ENCODE measurements at places on chromosomes 16 and 17.

DNA sequence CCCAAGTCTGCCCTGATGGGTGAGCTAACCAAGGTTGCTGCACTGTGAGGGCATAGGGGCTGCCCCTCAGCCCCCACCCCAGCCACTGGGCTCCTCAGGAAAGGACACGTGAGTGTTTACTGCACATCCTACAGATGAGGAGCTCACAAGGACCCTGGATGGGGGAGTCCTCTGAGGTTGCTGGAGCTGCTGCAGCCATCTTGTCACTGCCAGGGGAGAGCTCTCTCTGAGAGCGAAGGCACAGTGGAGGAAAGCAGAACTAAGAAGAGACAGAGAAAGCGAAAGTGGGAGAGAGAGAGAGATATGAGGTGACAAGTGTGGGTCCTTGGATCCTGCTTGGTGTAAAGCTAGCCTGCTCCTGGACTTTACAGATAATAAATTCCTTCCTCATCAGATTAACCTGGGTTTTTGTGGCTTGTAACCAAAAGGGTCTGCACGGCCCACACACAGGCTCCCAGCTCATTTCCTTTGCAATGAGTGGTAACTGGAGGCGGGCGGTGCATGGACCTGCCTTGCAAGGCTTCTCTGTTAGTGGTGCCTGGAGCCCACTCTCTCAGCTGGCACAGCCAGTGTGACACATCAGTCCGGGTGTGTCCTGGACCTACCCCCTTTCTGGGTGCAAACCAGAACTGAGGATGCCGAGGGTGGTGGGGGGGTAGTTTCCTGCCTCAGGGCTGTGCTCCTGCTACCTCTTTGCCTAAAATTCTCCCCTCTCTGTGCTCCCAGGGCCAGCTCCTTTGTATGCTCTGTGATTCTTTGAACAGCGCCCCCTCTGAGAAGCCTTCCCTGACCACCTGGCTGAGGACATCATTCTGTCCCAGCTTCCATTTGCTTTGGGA is 14.2 kb downstream of the SNX20 start:
- peak; percentile 61 for DNase-seq

DNA sequence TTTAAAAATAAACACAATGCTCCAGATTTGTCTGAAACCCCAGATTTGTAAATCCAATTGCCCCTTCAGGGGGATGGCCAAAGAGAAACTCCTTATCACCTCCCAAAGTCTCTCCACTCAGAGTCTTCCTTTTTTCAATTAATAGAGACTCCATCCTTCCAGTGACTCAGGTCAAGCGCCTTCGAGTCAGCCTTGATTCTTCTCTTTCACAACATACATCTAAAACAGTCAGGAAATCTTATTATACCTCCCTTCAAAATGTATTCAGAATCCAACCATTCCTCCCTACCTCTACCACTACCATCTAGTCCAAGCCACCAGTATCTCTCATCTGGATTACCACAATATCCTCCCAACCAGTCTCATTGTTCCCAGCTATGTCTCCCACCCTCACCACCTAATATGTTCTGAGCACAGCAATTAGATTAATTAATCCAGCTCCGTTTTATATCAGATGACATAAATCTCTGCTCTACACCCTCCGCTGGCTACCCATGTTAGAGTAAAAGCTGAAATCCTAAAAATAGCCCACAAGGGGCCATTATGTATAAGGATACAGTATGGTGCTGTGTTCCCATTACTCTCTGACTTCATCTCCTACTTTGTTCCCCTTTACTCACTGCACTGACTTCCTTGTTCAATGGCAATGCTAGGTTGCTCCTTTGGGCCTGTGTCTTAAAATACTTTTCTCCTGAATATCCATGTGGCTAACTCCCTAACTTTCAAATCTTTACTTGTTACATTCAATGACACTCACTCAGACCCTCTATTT is 11.8 kb downstream of the SIAH1 start:
- no peak for DNase-seq

- peak; percentile 72 for DNase-seq
Observed at GRCh38 chr16:81006211-81006812, 373 bp downstream of the CMC2 start.

- DNase-seq: peak; percentile 37
Observed at GRCh38 chr17:1573932-1574696, 11.5 kb upstream of the PITPNA start.

DNA sequence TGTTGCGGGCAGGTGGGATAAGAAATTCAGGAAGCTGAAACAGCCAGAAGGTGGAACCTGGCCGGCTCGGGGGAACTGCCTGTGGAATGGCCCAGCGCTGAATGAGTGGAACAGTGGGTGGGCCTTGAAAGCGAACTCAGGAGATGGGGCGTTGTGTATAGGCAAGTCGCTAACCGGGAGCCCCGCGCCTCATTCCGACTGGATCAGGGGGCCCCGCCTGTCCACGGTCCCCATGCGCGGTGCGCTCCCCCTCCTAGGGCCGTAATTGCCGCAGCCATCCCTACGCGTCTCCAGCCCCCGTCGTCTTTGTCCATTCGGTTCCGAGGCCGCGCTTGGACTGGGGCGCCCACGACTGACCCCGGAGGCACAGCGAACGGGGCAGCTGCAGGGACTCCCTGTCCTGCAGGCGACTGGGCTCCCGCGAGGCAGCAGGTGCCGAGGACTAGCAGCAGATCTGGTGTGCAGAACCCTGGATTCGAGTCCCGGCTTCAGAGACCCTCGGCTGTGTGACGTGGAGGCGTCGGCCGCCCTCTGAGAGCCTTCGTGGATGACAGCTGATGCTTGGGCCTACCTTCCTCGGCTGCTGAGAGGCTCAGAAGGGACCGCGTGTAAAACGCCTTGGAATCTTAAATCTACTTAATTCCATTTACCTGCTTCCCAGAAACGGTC is 10.9 kb upstream of the CA4 start:
- DNase-seq: no peak

GRCh38 chr17:75048249-75048878 is 1.3 kb downstream of the KCTD2 start:
- no peak for DNase-seq

GRCh38 chr17:59513934-59514841 is 51.2 kb upstream of the DHX40 start:
- DNase-seq: peak; percentile 16

- DNase-seq: no peak
Observed at GRCh38 chr17:79698146-79698846, 32.4 kb upstream of the ENPP7 start.

- no peak for DNase-seq
Observed at GRCh38 chr16:11520442-11520841, 66.3 kb downstream of the LITAF start.

DNA sequence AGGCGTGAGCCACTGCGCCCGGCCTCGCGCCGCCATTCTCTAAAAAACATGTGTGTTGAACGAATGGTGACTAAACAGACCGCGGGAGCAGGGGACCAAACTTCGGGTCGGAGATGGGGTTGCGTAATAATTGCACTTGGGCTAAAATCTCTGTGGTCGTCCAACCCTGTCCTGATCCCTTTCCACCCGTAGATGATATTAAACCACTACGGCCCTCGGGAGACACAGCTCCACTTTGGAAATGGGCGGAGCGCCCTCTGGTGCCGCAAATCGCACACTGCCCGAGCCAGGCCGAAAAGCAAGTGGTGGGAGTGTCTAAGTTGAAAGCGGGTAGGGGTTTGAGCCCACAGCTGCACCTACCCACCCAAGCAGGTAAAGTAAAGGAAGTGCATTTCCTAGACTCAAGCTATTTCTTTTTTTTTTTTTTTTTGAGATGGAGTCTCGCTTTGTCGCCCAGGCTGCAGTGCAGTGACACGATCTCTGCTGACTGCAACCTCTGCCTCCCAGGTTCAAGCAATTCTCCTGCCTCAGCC is 17.0 kb downstream of the CAVIN1 start:
- peak; percentile 74 for DNase-seq

DNA sequence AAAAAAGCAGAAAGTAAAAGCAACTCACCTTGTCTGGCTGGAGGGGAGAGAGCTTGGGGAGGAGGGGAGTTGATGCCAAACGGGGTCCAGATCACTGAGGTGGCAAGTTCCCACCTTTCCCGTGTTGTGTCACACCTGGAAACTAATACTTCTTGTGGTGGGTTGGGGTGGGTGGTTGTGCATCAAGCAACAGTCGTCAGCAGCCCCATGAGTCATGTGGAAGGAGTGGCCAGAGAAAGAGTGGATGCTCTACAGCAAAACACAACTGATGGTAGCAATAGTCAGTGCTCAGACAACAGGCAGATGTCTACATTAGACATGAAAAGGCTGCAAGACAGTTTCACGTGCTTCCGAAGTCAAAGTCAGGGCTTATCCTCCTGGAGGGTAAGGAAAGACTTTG is 35.4 kb downstream of the ARSG start:
- no peak for DNase-seq

GRCh38 chr16:5642436-5642835 is 544.8 kb upstream of the EEF2KMT start:
- no peak for DNase-seq

- no peak for DNase-seq
Observed at GRCh38 chr17:49051269-49051668, 54.1 kb downstream of the IGF2BP1 start.

- no peak for DNase-seq
Observed at GRCh38 chr16:83674931-83675535, 132.7 kb upstream of the HSBP1 start.

- no peak for DNase-seq
Observed at GRCh38 chr17:79792341-79792871, 4.5 kb downstream of the CBX8 start.

DNA sequence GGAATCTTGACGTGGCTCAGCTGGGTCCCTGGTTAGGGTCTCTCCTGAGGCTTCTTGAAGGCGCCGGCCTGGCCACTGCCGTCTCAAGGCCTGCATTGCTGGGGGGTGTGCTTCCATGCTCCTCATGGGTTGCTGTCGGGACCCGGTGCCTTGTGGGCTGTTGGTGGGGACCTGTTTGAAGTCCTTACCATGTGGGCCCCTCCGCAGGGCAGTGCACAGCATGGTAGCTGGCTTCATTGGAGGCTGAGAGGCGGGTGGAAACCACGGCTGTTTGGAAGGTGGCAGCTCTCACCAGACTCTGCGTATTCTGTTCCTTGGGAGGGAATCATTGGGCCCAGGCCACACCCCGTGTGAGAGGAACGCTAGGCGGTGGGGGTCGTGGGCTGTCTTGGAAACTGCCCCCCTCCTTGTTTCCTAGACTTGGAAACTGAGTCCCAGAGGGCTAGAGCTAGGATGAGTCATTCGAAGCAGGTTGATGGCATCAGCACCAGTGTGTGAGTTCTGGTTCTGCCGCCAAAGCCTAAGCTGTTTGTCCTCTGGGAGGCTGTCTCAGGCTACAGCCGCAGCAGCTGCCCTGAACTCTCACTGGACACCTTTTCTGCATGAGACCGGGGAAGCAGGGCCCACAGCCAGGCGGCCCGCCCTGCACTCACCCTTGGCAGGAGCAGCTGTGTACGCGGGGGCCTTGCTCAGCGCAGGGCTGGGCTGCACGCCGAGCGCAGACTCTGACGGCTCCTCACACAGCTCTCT is 35.2 kb downstream of the ZNF750 start:
- DNase-seq: no peak

- no peak for DNase-seq
Observed at GRCh38 chr17:41738801-41739112, 4.3 kb upstream of the HAP1 start.

DNA sequence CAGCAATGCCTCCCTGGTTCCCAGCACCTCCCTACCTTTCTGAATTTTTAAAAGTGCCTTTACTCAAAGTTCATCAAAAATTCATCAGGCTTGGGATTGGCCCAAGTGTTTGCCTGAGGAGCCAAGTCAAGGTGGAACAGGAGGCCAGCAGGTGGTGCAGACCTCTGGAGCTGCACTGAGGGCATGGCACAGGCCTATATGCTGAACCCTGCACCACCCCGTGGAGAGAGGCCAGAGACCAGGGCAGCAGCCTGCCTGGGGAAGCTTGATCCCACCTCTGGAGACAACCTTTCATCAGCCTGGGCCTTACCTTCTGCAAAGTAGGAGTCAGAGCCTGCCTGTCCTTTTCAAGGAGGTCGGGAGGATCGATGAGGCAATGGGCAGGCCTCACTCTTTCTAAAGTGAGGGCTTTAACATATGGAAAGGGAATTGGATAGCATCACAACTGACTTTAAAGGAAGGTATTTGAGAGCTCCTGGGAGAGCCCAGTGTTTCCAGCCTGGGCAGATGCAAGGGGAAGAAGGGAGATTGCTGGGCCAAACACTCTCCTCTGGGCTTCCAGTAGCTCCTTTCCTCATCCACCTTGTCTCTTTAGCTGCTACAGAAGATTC is 31.8 kb upstream of the TMEM132E start:
- no peak for DNase-seq

- DNase-seq: no peak
Observed at GRCh38 chr16:57372372-57373116, at the start of gene CX3CL1. Gene CX3CL1 (plus strand): TSS chr16:57372490. CDS start chr16:57372569, 79 bp downstream.

DNA sequence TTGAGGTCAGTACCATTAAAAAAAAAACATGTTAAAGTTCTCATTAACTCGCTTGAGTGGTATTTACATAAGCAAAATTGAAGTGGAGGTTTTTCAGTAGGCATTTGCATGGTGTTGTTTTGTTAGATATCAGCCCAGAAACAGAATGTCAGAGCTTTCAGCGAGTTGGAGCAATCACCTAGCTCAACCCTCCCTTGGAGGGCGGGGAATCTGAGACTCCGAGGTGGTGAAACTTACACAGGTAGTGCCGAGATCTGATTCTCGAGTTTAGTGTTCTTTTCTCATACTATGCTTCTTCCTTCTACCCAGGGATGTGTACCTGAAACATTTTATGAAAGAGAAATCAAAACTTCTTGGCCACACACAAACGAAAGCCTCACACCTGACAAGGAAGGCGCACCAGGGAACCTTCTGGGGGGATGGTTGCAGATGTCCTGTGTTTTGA is 6.6 kb downstream of the SEC14L1 start:
- no peak for DNase-seq

DNA sequence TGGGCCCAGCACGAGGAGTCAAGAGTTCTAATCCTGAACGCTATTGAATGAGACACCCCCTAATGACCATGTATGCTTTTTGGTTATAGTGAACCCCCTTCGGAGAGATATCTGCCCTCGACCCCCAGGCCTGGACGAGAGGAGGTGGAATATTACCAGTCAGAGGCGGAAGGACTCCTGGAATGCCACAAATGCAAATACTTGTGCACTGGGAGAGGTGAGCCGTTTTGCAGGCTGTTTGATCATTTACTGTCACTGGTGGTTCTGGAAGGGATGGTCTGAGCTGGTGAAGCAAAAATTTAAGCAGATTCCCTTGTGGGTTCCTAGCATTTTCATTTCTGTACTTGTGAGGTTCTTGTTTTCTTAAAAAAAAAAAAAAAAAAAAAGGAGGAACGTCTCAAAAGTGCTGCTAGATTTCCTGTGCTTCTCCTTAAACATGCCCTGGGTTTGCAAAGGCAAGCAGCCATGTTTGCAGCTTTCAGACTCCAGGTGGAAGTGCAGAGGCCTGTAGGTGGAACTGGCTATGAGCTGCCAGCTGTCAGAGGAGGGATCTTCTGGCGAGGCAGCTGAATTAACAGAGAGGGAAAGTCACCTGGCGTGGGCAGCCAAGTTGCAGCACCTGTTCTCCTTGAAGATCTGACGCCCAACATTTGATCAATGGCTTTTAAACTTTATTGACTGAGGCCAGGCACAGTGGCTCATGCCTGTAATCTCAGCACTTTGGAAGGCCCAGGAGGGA is 3.5 kb downstream of the MARVELD3 start:
- no peak for DNase-seq

GRCh38 chr17:77471984-77472461 is 331.3 kb downstream of the SEC14L1 start:
- no peak for DNase-seq

GRCh38 chr16:79101491-79101890 is 499.0 kb downstream of the MAF start:
- no peak for DNase-seq

Data from CD8-positive, alpha-beta T cell (primary cell).